ENCODE measurements at places on chromosomes 4 and X.
A peak's percentile ranks its signal among the peaks of the same experiment; 100 is the strongest.

GRCh38 chr4:85860066-85860740, 385.3 kb downstream of the ARHGAP24 start:
- DNase-seq: no peak

DNA sequence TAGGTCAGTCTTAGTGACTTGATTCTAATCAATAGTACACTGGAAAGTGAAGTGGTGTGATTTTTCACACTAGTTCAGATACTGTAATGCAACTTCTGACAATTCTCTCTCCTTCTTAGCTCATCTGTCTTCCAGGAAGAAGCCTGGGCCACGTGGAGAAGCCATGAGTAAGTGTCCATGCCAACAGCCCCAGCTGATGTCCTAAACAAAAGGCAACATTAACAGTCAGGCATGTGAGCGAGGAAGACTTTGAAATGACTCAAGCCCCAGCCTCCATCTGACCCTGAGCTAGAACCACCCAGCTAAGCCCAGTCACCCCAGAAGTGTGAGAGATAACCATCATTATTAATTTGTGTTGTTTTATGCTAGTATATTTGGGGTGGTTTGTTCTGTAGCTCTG, 115.7 kb upstream of the MAGEB16 start:
- DNase-seq: no peak

DNA sequence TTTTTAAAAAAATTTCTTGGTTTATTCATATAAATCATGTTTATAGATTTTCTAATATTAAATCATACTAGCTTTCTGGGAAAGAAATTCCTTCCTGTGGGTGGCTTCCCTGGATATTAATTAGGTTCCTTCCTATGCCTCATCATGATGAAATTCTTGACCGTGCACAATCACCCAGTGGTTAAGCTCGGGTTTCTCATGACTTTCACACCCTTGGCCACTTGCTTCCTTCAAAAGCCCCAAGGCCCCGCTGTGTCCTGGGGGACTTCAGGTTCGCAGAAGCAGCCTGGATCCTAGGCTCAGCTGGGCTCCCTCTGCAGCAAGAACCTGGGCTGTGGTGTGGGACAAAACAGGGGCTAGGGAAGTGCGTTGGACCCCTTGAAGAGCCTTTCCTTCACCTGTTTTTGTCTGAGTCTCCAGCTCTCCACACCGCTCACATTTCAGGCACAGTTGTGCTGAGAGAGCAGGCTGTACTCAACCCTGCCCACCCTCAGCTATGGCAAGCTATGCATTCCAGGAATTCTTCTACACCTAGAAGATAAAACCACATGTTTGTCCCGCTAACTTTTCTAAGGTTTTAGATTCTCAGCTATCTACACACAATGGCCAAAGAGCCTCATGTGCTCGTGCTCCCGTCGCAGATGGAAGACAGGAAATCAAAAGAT, 48.9 kb upstream of the TMSB15B start:
- DNase-seq: no peak

DNA sequence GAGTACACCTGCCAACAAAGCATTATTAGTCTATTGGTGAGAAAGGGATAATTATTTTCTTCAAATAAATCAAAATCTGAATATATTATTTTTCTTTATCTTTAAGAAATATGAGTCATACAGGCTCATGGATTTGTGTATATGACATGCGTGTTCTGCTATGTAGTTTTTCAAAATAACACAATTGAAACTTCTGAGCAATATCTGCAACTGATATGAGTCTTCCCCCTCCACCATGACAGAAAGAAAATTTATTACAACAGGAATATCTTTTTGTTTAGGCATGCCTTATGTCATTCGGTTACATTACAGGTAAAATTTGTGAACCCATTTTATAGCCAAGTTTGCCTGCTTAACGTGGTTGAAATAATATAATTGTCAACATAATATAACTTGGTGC, 32.0 kb downstream of the TMPRSS11A start:
- no peak for DNase-seq

GRCh38 chrX:136256026-136256425, 4.8 kb upstream of the MAP7D3 start:
- DNase-seq: no peak

DNA sequence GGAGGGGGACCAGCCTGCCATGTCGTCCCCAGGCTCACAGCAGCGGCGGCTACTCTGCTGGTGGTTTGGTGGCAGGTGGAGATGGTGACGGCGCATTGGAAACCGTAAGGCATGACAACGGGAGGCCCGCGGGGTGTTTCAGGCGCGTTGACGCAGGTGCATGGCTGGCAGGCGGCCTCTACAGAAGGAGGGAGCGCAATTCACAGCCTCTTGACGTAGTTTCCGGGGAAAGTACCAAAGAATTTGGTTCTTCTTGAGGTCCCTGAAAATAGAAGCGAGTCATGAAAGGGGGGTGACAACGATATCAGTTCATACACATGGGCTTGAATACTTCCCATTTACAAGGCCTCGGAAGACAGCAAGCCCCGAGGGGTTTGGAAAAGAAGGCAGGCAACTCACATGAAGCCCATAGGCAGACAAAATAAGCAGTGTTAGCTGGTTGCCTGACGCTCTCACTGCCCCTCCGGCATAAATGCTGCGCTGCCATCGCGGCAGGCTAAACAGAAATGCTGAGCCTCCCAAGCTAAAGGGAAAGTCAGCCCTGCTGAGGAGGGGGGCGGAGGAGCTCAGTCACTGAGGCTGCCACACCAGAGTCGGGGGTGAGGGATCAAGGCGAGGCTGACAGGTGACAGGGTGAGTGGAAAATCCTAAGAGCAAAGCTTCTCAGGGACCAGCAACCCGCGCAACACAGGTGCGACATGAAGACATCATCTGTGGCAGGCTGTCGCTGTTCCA, 52.3 kb upstream of the PDLIM3 start:
- peak; percentile 86 for DNase-seq

GRCh38 chr4:107714256-107714655, 5.8 kb downstream of the PAPSS1 start:
- DNase-seq: no peak

DNA sequence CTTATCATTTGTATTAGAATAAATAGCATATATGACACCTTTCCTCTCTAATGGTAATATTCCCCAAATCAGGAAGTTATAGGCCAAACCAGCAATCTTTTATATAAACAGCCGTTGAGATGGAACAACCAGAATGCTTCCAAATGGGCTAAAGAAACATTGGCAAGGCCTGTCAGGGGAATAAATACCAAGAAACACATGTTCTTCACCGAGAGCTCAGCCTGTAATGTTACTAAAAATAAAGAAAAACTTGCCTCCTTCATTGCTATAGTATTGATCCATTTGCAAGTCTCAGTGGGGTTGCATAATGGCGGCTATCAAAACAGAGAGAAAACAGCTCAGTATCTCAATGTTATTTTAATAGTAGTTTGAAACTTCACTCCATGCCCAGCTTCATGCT, 104.9 kb downstream of the FAM13A start:
- no peak for DNase-seq

DNA sequence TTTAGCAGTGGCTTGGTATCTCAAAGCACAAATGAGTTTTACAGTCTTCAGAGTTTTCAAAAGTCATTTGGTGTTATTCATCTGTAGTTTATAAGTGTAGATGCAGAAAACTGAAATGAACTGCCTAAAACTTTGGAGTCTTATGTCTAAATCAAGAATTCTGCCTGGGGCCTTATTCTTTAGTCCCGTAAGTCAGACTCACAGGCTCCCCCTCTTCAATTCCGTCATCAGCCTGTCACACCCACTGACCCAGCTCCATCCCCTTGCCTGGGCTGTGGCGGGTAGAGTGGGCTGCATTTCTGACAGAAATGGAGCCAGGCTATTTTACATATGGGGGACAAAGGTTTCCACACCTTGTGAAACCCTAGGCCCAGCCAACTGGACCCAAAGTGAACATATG, 44.3 kb downstream of the TSPAN5 start:
- no peak for DNase-seq

- DNase-seq: no peak
Observed at GRCh38 chrX:69189576-69190371, 24.5 kb upstream of the PJA1 start.

DNA sequence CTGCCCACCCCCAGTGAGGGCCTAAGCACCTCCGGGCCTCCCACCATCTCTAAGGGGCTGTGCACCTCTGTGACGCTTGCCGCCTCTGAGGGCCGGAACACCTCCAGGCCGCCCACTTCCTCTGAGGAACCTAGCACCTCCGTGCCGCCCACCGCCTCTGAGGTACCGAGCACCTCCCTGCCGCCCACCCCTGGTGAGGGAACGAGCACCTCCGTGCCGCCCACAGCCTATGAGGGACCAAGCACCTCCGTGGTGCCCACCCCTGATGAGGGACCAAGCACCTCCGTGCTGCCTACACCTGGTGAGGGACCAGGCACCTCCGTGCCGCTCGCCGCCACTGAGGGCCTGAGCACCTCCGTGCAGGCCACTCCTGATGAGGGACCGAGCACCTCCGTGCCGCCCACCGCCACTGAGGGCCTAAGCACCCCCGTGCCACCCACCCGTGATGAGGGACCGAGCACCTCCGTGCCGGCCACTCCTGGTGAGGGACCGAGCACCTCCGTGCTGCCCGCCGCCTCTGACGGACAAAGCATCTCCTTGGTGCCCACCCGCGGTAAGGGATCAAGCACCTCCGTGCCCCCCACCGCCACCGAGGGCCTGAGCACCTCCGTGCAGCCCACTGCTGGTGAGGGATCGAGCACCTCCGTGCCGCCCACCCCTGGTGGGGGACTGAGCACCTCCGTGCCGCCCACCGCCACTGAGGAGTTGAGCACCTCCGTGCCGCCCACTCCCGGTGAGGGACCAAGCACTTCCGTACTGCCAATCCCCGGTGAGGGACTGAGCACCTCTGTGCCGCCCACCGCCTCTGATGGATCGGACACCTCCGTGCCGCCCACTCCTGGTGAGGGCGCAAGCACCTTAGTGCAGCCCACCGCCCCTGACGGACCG, 977 bp downstream of the MAGEE1 start:
- DNase-seq: no peak

GRCh38 chrX:31091819-31092218, 20.0 kb upstream of the FTHL17 start:
- DNase-seq: no peak

DNA sequence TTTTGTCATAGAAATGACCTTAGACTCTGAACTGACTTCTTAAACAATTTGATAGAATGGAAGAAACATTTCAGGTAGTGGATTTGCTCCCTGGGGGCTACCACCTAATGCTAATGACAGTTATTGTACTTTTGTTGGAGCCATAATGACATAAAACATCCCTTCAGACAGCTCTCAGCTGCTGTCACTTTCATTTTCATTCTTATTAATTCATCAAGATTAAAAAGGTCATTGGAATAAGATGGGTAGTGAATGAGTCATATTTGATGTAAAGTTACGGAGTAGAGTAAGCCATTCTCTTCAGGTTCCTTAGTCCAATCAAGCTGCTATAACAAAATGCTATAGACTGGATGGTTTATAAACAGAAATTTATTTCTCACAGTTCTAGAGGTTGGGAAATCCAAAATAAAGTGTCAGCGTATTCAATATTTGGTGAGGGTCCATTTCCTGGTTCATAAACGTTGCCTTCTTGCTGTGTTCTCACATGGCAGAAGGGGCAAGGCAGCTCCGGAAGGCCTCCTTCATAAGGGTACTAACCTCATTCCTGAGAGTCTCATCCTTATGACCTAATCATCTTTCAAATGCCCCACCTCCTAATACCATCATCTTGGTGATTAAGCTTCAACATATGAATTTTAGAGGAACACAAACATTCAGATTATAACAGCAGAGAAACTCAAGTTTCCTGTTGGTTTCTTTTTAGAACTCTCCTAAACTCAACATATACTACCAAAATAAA, 268.5 kb downstream of the ARAP2 start:
- no peak for DNase-seq

- no peak for DNase-seq
Observed at GRCh38 chr4:2874861-2875260, 31.2 kb downstream of the ADD1 start.

GRCh38 chr4:6851962-6852361, 57.7 kb upstream of the TBC1D14 start:
- DNase-seq: no peak

GRCh38 chr4:1042352-1043055, 31.1 kb downstream of the FGFRL1 start:
- no peak for DNase-seq

DNA sequence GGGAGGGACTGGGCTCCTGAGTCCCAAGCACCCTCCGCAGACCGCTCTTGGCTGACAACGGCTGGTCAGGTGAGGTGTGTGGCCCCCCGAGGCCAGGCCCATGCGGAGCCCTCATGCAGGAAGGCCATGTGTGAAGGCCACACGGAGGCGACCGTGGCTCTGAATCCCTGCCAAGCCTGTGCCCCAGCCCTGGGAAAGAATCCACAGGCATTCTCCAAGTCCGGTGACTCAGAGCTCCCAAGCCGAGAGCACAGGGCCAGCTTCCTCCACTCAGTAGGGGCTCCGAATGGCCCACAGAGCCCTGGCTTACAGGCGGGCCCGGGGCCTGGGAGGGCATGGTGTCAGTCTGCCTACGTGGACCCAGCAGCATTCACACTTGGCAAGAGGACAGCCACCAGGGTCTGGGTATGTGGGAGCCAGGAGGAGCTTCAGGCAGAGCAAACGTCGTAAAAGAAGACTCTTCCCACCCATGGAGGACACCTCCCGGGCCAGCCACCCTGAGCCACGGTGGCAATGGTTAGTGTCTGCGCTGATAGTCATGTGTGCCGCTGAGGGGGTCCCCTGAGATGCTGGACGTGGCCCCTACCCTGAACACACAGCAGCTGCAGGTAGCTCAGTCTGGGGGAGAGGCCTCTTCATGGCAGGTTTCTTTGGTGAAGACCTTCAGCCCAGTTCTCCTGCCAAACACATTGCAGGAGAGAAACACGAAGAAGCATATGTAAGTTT, 105.7 kb downstream of the PSAPL1 start:
- no peak for DNase-seq

- DNase-seq: no peak
Observed at GRCh38 chr4:104022226-104022625, 302.4 kb upstream of the TACR3 start.

DNA sequence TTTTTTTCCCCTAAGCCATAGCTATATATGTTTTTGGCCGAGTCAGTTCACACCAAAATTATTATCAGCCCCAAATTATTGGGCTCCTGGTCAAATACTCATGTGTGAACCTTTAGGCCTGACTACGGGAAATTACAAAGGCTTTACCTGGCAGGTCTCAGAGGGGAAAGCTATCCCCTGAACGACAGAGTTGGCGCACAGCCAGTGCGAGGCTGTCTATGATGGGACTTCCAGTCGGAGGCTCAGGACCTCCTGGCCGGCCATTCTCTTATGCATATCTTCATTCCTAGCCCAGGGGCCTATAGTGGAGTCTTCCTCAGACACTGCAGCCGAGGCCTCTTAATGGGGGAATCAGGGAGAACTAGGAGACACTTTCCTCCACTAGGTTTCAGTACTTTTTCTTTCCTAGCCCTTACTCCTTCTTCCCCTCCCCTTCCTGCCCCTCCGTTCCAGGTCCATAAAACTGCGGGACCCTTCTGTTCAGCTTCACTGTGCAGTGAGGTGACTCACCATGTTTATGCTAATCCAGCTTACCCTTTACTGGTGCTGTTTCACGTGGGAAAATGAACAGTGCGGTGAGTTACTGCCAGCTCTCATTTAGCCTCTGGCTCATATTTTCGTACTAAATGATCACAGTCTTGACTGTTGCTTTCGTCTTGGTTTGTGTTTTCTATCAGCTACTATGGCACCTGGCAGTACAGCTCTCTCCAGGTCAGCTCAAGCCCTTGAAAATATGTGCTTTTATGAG, 533.9 kb downstream of the FSTL5 start:
- no peak for DNase-seq

GRCh38 chr4:83320548-83320947, 14.1 kb downstream of the HPSE start:
- no peak for DNase-seq

Measured in GM13977 (cell line).